ENCODE measurements at places on chromosomes 6 and 20.

DNA sequence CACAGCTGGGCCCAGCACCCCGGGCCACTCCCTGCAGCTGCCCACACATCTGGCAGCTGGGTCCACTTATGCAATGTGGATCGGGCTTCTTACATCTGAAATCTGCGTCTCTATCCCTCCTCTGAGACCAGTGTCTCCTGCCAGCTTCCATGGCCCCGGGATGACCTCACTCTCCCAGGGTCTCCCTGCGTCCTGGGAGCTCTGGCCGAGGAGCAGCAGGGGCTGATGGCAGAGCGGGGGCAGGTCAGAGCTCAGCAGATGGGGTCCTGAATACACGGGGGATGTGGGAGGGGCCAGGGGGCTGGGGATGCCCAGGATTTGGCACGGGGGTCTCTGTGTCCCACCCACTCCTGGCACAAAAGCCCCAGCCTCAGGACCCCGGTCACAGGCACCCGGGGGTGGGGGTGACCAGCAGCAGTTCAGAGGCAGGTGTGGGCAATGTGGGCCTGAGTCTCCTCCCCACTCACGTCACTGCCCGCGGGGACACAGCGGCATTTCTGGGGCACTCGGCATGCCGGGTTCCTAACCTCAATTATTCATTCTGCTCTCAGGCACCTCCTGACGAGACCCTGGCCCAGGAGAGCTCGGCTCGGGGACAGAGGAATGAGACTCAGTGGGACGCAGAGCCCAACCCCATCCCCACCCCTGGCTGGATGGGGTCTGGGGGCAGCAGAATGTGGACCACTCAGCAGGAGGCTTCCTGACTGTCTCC is 16.4 kb downstream of the CHRNA4 start:
- DNase-seq, result no peak

GRCh38 chr6:158627940-158628211 is 16.7 kb downstream of the DYNLT1 start:
- DNase-seq, result no peak

DNA sequence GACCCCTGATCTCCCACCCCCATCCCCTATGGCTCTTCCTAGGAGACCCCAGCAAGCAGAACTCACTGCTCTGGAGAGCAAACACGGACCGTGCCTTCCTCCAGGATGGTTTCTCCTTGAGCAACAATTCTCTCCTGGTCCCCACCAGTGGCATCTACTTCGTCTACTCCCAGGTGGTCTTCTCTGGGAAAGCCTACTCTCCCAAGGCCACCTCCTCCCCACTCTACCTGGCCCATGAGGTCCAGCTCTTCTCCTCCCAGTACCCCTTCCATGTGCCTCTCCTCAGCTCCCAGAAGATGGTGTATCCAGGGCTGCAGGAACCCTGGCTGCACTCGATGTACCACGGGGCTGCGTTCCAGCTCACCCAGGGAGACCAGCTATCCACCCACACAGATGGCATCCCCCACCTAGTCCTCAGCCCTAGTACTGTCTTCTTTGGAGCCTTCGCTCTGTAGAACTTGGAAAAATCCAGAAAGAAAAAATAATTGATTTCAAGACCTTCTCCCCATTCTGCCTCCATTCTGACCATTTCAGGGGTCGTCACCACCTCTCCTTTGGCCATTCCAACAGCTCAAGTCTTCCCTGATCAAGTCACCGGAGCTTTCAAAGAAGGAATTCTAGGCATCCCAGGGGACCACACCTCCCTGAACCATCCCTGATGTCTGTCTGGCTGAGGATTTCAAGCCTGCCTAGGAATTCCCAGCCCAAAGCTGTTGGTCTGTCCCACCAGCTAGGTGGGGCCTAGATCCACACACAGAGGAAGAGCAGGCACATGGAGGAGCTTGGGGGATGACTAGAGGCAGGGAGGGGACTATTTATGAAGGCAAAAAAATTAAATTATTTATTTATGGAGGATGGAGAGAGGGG is 1.4 kb downstream of the LTA start:
- no peak for DNase-seq

- DNase-seq, result no peak
Observed at GRCh38 chr6:110689275-110689935, 125.9 kb downstream of the CDK19 start.

GRCh38 chr6:74199215-74199915 is 503.4 kb downstream of the CD109 start:
- DNase-seq, result no peak

DNA sequence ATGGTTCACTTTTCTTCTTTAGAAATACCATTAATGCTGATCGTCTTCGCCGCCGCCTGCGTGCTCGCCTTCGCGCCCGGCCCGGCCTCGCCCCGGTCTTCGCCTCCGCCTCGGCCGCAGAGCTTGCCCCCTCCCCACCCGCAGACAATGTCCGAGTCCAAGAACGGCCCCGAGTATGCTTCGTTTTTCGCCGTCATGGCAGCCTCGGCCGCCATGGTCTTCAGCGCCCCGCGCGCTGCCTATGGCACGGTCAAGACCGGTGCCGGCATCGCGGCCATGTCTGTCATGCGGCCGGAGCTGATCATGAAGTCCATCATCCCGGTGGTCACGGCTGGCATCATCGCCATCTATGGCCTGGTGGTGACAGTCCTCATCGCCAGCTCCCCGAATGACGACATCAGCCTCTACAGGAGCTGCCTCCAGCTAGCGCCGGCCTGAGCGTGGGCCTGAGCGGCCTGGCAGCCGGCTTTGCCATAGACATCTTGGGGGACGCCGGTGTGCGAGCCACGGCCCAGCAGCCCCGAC is 4.8 kb upstream of the PRPH2 start:
- no peak for DNase-seq

DNA sequence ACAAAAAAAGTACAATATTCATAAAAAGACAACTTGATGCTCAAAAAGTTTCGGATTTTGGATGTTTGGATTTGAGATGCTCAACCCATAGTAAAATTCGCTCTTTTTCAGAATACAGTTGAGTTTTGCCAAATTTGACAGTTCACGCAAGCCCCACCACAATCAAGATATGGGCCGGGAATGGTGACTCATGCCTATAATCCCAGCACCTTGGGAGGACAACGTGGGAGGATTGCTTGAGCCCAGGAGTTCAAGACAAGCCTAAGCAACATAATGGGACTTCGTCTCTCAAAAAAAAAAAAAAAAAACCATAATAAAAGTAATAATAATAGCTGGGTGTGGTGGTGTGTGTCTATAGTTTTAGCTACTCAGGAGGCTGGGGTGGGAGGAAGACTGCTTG is 51.3 kb downstream of the PHF20 start:
- no peak for DNase-seq

GRCh38 chr6:26554697-26555504 is 16.7 kb downstream of the HMGN4 start:
- peak; percentile 89 for DNase-seq

- no peak for DNase-seq
Observed at GRCh38 chr6:166672624-166673206, 45.7 kb upstream of the RPS6KA2 start.

DNA sequence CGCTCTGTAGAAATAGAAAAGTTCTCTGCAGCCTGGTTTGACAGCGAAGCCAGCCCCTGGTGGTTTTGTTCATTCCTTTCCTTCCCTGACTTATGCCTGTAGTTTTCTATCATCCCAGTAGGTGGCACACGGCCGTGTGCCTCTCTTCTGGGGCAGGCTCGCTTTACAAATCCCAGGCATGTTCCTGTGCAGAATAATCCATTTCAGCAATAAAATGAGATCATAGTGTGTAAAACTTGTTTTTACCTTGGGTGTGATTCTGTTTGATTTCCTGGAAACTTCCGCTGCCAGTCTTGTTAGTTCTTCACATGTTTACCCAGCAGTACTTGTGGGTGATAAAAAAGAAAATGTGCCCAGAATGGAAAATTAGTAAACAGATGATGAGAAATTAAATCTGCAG is 7.4 kb upstream of the INSM1 start:
- peak; percentile 66 for DNase-seq

GRCh38 chr6:56158571-56158970 is 88.8 kb downstream of the COL21A1 start:
- DNase-seq, result no peak

- DNase-seq, result no peak
Observed at GRCh38 chr6:15413466-15414234, 167.8 kb downstream of the JARID2 start.

GRCh38 chr20:22339091-22339881 is 245.1 kb downstream of the FOXA2 start:
- DNase-seq, result peak; percentile 75

DNA sequence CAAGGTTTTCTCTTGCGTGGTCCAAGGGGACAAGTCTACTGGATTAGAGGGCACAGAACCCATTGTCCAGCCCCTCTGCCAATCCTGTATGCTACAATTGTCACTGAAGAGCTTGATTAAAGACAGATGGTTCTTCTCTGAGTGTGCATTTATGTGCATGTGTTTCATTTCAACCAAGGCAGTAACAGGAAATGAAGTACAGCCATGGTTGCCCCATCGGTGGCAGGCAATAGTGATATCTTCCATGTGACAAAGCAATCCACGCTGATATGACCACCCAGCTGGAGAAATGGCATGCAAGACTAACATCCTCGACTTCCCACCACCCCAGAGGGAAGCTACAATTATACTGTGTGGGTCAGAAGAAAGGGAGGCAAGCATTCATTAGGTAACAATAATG is 85.5 kb downstream of the UNC5CL start:
- DNase-seq, result no peak

DNA sequence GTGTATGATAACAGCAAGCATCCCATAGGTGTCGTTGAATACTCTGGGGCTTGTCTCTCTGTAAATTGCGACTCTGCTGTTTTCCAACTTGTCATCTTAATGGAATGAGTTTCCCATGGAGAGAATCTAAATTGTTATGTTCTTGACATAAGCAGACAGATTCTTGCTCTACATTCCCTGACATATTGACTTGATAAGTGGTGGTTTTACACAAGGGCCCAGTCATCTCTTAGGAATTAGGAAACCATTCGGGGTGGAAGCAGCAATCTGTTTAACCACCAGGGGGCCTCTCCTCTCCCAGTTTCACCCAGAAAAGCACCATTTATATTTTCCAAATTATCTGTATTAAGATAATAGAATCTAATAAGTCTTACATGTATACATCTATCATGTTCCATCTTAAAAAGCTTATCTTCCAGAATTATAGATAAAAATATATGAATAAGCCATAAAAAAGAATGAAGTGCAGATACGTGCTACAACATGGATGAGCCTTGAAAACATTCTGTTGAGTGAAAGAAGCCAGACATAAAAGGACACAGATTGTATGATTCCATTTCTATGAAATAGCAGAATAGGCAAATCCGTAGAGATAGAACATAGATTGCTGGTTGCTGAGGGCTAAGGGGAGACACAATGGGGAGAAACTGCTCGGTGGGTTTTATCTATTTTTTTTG is 23.1 kb upstream of the MROH8 start:
- no peak for DNase-seq

GRCh38 chr20:63895952-63896263 is 982 bp downstream of the DNAJC5 start:
- no peak for DNase-seq

DNA sequence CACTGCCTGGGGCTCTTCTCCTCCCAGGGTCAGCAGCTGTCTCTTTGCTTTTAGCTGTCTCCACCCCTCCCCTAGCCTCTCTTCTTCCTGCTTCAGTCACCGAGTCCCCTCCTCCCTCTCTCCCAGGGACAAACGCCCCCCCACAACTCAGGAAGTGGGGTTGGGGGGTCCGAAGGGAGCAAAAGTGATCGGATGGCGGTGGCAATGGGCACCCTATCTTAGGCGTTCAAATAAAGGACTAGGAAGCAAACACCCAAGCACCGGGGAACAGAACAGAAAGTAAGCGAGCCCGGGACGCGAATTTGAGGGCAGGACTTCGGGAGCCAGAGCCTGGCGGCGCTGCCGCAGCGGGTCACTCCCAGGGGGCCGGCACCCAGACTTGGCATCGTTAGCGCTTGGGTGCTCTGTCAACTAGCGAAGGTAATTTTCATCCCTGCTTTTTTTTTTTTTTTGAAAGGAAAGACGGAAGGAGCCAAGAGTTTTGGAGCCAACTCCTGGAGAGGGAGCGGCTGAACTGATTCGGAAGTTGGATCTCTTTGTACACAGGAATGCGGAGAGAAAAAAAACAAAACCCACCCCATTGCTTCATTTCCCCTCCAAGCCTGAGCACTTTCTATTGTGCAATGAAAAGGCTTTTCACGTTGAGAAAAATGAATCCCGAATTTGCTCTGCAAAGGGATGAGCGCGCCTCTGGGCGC is 815 bp upstream of the ITPR3 start:
- DNase-seq, result peak; percentile 45

DNA sequence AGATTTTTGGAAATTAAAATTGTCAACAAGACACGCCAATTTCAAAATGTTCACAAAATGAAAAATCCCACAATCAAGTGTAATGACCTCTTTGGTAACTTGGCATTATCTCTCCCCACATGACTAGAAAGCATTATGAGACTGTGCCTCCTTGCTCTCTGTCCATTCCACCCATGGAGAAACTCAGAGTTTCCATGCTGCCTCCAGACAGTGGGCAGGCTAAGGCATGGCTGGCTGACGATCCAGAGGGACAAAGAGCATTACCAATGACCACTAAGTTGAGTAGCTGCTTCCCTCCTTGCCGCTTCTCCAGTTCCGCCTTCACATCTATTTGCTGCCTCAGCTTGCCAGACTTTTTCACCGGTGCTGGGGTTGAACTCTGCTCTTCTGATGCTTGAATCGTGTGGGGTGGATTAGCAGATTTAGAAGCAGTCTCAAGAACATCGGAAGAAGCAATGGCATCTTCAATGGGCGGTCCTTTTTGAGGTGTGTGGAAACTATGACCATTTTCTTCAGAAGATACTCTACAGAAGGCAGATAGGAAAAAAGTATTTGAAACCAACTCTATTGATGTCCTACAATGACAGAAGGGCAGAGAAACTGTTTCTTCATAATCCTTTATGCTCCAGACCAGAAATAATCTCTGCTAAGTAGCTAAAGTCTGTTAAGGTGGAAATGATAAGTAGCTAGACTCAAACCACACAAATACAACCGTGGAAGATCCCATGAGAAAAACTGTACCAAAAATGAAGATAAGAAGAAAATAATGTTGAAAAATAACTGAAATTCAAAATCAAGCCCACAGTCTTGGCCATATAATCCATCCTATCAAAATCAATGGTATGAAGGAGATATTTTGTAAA is 47.5 kb upstream of the ALDH8A1 start:
- no peak for DNase-seq

GRCh38 chr6:12383448-12383847 is 93.3 kb downstream of the EDN1 start:
- peak; percentile 65 for DNase-seq

DNA sequence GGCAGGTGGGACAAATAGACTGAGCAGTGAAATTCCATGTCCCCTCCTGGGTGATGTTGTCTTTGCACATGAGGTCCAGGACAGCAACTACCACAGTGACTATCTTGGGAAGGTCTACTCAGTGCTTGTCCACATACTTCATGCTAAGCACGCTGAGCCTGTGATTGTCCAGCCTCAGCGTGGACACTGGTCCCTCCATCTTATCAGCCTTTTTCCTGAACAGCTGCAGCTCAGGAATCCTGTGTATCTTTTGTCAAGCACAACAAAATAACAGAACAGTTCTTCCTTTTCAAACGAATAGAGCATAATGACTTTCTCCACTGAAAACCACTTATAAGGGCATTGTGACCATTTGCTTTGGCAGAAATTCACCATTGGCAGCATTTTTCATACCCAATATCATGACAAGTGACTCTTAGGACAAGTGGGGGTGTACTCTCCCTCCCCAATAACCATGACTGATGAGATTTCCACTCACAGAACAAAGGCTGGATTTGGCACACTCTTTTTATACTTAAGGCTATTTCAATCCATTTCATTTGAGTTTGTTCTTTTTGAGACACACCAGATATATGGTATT is 90.3 kb downstream of the FYN start:
- DNase-seq, result no peak

- DNase-seq, result no peak
Observed at GRCh38 chr20:33561692-33562601, 72.1 kb downstream of the CBFA2T2 start.
